Activated CD8-positive, alpha-beta memory T cell treated with anti-CD3 and anti-CD28 coated beads for 1 hour (primary cell): ENCODE measurements at places on chromosomes 3 and 15.

DNA sequence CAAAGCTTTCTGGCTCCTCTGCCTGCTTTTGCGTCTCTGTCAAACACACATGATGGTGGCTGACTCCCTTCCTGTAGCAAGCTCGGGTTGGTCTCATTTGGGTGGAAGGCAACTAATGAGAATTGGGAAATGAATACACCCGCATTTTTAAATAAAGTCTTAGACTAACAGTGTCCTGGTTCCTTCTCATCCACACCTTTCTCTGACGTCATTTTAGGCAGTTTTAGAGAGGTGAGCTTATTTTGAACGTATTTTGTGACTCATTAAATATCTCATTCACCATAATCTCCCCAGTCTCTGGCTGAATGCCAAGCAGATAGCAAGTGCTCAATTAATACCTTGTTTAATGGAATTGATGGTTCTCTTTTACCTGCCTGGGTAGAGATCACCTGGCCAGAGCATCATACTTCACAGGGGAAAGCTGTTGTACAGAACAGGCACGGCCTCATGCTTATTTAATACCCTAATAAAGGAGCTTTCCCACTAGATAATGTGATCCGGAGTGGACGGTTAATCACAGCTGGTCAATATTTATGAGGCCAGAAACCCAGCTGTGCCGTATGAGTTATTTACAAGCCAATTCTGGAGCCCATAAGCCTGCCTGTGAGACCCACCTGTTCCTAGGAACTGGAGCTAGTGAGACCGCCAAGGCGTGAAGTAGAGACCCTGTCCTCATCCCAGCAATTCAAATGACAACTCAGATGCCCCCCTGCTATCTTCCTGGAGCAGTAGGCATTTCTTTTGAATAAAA, 149.7 kb upstream of the PROK2 start:
- no peak for DNase-seq

- DNase-seq = no peak
These were observed 1239.5 kb downstream of the SI start for GRCh38 chr3:163838769-163839168.

DNA sequence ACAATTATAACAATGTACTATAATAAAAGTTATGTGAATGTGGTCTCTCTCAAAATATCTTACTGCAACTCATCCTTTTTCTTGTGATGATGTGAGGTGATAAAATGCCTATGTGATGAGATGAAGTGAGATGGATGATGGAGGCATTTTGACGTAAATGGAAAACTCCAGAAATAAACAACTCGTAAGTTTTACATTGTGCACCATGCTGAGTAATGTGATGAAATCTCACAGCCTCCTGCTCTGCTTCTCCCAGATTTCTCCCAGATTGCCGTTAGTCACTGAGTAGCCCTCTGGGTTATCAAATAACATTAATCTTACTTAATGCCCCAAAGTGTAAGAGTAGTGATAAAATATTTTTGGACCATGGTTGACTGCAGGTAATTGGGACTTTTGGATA, 64.8 kb upstream of the SLCO2A1 start:
- DNase-seq = no peak

GRCh38 chr15:79025201-79025600, 65.4 kb downstream of the RASGRF1 start:
- DNase-seq = no peak
